ENCODE measurements at places on chromosomes 3 and 15.

- DNase-seq = no peak
These were observed 15.5 kb downstream of the SLC25A26 start for GRCh38 chr3:66236281-66236680.

DNA sequence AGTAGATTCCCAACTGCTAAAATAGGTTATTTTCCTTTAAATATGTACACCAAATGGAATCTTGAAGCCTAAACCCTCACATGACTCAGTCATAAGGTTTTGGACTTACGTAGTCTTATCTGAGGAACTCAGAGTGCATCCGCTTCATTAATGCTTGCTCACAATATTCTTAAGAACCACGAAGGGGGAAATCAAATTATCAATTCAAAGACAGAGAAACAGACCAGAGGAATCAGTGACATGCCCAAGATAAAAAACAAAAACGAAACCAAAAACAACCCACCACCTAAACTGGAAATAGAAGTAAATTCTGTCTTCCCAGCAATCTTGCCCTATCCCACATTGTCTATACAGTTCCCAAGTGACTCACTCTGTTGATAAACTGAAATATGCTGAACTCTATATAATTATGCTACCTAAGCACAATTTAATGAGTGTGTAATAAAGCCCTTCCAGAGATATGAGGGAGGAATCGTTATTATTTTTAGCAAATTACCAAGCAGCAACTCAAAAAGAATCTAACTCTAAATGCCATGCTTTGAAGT, 135.4 kb upstream of the CBLB start:
- no peak for DNase-seq

- DNase-seq = peak; percentile 40
These were observed 31.1 kb upstream of the HHATL start for GRCh38 chr3:42733501-42734262.

GRCh38 chr3:88307666-88308065, 157.9 kb downstream of the C3orf38 start:
- no peak for DNase-seq

GRCh38 chr3:86961297-86961696, 29.7 kb downstream of the VGLL3 start:
- no peak for DNase-seq

- no peak for DNase-seq
These were observed 6.0 kb downstream of the ANXA2 start for GRCh38 chr15:60391722-60392315.

DNA sequence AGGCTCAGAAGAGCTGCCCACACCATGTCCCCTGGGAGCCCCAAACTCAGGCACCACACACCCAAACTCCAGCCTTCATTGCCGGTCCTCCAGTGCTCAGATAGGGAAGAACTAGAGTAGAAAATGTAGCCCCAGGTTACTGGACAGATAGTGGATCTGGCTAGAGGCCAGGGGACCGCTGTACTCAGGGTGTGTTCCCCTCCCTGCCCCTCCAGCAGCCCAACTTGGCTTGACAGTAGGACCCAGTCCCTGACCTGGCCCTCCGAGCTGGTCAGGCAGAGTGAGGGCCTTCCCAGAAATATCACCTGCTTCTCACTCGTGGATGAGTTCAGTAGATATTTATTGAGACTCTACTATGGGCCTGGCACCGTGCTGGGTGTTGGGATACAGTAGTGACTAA, 100.0 kb downstream of the CORO2B start:
- no peak for DNase-seq

DNA sequence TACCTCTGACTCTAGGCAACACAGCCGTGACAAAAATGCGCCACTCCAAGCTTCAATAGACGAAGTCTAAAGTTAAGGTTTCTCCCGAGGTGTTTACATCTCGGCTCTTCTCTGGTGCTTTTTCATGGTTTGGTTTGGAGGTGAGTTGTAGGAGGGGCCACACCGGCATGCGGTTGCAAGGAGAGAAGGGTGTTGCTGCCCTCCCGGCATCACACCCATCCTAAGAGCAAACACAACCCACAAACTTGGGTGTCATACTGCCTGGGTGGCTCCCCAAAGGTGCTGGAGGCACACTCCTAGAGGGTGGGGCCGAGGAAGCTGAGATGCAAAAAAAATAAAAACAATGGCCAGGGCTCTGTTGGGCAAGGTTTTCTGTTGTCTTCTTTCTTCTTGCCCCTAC, 225.2 kb upstream of the ICE2 start:
- DNase-seq = no peak

DNA sequence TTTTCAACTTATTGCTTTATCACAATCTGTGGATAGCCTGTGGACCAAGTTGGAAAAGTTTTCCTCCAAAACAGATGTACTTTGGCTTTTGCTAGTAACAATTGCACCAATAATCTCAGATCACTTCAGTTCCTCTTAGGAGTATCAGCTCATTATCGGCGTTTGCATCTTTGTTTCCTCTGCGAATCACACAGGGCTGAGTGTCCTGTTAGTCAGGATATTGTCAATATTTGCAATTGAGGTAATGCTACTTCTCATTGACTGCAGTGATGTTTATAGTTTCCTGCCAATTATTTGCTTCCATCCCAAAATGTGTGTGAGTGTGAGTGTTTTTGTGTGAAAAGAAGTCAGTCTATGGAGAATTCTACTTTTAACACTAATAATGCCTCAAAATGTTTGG, 545.0 kb downstream of the SI start:
- DNase-seq = peak; percentile 61

DNA sequence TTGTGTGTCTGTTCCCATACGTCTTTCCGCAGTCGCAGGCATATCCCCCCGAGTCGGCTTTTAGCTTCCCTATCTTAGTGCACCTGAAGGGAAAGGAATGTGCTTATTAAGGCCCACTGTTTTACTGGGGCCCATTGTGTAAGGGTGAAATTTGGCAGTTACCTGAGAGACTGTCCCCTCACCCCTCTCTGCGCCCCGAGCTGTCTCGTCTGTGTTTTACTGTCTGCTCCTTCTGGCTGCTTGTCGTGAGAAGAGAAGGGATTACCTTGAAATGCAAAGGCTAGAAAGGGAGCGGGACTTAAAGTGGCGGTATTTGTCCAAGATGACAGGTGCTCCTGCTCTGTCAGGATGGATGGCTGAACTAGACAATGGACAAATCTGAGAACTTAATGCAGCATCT, 233.0 kb upstream of the POU1F1 start:
- DNase-seq = no peak

- no peak for DNase-seq
These were observed 83.9 kb upstream of the CDV3 start for GRCh38 chr3:133489466-133490085.

- no peak for DNase-seq
These were observed 4.1 kb downstream of the LINS1 start for GRCh38 chr15:100597862-100598261.

DNA sequence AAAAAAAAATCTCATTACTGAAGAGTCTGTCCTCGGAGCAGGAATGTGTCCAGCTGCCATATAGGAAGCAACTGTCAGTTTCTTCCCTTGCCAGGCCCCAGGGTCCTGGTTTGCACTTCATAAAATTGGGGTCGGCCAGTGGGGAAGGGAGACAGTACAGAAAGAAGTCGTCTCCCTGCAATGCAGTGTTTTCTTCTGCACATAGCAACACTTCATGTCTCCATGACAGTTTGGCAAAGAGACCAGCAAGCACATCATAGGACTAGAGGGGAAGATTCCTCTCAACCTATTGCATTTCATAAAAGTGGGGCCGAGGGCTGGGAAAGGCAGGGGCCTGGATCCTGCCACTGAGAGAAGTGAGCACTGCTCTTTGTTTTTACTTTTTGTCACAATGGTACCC, 138.2 kb upstream of the HACD2 start:
- DNase-seq = no peak

DNA sequence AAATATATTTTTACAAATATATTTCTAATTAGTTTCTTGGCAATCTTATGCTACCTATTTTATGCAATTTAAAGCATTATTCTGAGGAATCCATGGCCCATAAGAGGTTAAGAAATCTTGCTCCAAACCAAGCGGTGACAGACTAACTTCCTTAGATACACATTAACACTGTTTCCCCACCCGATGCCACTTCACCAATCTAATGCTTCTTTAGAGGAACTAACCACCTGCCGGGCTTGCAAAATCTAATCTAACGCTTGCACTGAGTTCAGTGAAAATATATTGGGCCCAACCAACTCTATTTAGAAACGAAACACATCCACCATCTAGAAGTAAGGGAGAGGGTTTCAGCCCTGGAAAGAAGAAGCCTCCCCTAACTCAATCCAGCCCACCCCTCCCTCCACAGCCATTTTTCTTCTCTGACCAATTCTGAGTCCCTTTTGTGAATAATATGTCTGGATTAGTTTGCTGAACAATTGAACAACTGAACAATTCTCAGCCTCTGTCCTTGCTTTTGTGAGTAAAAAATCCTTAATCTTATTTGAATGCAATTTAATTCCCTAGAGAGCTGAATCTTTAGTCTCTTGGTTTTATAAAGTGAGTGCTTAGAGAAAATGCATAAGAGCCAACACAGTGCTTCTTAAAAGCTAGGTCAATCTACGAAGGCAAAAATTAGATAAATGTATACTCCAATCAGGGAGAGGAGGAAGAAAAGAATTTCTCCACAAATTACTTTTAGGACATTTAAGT, 150.4 kb upstream of the ADAMTS9 start:
- no peak for DNase-seq

DNA sequence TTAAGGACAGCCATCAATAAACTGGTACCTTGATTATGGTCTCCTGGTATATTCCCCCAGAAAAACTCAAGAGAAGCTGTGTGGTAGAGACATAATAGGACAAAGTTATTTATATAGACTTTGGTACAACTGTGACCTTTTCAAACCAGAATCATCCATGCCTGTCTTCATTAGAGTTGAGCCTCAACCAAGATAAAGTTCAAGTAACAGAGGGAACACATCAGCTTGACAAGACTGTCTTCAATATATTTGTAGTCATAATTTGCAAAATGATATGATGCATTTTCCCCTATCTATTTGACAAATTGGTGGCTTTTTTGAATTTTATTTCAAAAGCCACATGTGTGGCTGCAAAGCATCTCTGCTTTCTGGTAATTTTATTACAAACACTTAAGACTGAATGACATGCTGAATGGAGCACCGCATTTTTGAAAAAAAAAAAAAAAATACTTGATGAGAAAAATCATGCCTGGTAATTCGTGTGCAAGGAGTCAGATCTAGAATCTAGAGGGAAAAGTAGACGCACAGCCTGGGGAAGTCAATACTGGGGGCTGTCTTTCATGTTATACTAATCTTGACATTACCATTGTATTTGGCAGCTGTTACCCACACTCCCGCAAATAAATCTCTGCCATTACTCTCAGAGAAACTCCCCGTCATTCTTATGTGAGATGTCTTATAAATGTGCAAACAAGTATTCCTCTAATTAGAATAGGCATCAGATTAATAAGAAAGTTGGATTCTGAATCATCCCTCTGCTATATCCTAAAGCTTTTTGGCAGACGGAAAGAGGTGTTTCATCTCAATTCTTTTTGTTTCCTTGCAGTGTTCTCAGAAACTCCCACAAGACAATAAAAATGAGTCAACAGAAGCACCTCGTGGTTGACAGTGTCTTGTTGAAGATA, 554.8 kb upstream of the CBLB start:
- no peak for DNase-seq

DNA sequence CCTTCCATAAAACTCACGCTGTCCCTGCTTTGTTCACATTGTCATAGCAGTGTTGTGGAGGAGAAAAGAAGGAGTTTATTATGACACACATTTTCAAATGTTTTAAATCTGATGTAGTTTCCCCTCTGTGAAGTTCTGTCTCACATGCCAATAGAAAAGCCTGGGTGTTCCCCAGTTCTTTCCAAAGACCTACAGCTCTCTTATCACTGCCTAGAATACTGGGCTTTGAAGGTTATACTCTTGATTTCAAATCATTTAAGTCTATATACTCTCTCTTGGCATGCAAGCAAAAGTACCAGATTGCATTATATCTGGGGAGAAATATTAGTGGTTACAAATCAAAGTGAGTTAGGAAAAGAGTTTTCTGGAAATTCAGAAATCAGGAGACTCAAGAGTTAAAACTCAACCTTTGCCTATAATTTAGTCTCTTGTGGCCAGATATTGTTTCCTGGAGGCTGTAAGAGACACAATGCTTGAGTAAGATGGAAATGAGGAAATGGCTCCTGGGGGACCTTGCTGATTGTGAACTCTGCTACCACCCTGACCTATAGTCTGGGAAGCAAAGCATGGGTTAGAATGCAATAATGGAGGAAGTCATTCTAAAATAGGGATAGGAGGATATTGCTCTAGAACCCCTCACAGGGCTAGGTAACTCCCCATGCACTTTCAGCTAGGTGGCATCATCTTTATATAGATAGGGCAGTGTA, 182.8 kb downstream of the KCNAB1 start:
- no peak for DNase-seq

DNA sequence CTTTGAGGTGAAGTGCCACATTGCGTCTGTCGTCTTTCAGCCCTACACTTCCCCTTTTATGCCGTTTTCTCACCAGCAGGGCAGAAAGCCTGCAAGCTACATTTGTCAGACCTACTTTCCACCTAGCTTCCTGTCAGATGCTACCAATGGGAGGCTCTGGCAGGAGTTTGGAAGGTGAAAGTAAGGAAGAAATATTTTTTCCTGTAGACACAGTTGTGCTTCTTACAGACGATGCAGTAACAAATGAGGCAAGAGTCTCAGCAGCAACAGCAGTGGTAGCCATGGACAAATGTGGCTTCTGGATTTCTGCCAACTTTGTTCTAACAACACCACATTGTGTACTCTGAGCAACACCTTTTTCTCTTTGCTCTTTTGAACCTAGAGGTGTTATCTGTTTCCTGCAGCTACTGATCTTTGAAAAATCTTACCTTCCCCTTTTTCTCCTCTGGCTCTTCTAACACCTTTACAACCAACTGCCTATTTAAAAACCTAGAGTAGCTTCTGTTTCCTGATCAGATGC, 70.6 kb upstream of the STT3B start:
- peak; percentile 30 for DNase-seq

- DNase-seq = no peak
These were observed 32.7 kb downstream of the ZNF385D start for GRCh38 chr3:21718161-21718765.

- DNase-seq = no peak
These were observed 143.2 kb upstream of the HACD2 start for GRCh38 chr3:123728014-123728413.

- DNase-seq = no peak
These were observed 930.7 kb downstream of the MCTP2 start for GRCh38 chr15:95162069-95162468.

GRCh38 chr3:132659365-132660051, at the start of gene ACAD11:
Gene ACAD11, minus strand, starts transcription at chr3:132659809. Its CDS starts 58 bp downstream, at chr3:132659751.
- DNase-seq = peak; percentile 32

- no peak for DNase-seq
These were observed 86.1 kb downstream of the ATP10A start for GRCh38 chr15:25777037-25777436.

- no peak for DNase-seq
These were observed 23.3 kb downstream of the GRIP2 start for GRCh38 chr3:14516738-14517345.

- no peak for DNase-seq
These were observed 89.3 kb upstream of the TRIM42 start for GRCh38 chr3:140588558-140588957.

DNA sequence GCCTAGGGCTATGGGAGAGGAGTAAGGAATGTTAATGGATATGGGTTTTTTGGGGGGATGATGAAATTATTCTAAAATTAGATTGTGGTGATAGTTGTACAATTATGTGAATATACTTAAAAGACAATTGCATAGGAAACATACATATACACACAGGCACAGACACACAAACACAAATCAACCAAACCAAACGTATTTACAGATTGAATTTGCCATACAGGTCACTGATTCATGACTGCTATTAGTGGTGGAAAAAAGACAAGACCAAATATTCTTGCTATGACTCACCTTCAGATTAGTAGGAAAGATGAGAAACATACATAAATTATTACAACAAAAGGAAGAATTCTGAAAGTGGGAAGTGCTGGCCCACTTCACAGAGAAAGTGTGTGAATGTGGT, 85.3 kb downstream of the C3orf38 start:
- no peak for DNase-seq

GRCh38 chr15:41921639-41922038, 27.8 kb upstream of the SPTBN5 start:
- no peak for DNase-seq

Measured in NCI-H2029 treated with DMSO at 0.1 percent for 48 hours (cell line).